ENCODE measurements at places on chromosomes 2 and 18. TPM values are rescaled to one million over a fixed set of nuclear protein-coding genes. Genes with fewer than 3 reads are reported as not detected.

The MFSD2B gene
- total RNA-seq = under 0.01 TPM

The LYPD6B gene
- total RNA-seq = not detected

The MAB21L4 gene
- total RNA-seq = not detected

The INO80B gene
- 6.5 TPM for total RNA-seq

The DYSF gene
- 145 TPM for total RNA-seq

The RPIA gene
- 16.5 TPM for total RNA-seq

The FAHD2B gene
- total RNA-seq = 5.3 TPM

The PTPRM gene
- total RNA-seq = 104 TPM

The VAPA gene
- total RNA-seq = 261 TPM

The WNT6 gene
- total RNA-seq = not detected

The UGT1A7 gene
- total RNA-seq = not detected

The LRATD1 gene
- total RNA-seq = 2.4 TPM

The GAREM2 gene
- total RNA-seq = 0.68 TPM

The VAMP8 gene
- total RNA-seq = 7.5 TPM

The ALK gene
- not detected for total RNA-seq

The MARCHF4 gene
- 1.5 TPM for total RNA-seq

The GULP1 gene
- 15.7 TPM for total RNA-seq

The SLC23A3 gene
- 1.3 TPM for total RNA-seq

The DUSP2 gene
- total RNA-seq = 0.98 TPM

The AQP4 gene
- total RNA-seq = not detected

The KCNIP3 gene
- total RNA-seq = 0.51 TPM

The ZSCAN30 gene
- 14.0 TPM for total RNA-seq

The APCDD1 gene
- total RNA-seq = 0.34 TPM

The C1QL2 gene
- total RNA-seq = not detected

The RBFA gene
- total RNA-seq = 17.2 TPM

The FLACC1 gene
- 0.84 TPM for total RNA-seq

The ALPP gene
- not detected for total RNA-seq

The EVX2 gene
- not detected for total RNA-seq

The NYAP2 gene
- not detected for total RNA-seq

The ERCC3 gene
- total RNA-seq = 49.2 TPM

The PLEK gene
- 0.17 TPM for total RNA-seq

The GALNT13 gene
- total RNA-seq = under 0.01 TPM

The M1AP gene
- total RNA-seq = not detected

The LYG2 gene
- total RNA-seq = not detected

The ZEB2 gene
- 8.4 TPM for total RNA-seq

The CDH7 gene
- total RNA-seq = not detected

The SPEG gene
- total RNA-seq = 1.7 TPM

The CREG2 gene
- total RNA-seq = 1.4 TPM

The COL3A1 gene
- total RNA-seq = 10.9 TPM

The TLX2 gene
- not detected for total RNA-seq

The SNX17 gene
- total RNA-seq = 158 TPM

The HAUS1 gene
- total RNA-seq = 102 TPM

The PID1 gene
- under 0.01 TPM for total RNA-seq

The CETN1 gene
- total RNA-seq = not detected

The SIX3 gene
- total RNA-seq = not detected

The NEU2 gene
- not detected for total RNA-seq

The SCG2 gene
- 0.05 TPM for total RNA-seq

The TRIM54 gene
- total RNA-seq = 0.74 TPM

The CLEC4F gene
- 0.34 TPM for total RNA-seq

The CDH2 gene
- total RNA-seq = 1.8 TPM

The ITGB6 gene
- 0.85 TPM for total RNA-seq

The MYO7B gene
- total RNA-seq = not detected

The SIX2 gene
- total RNA-seq = 0.09 TPM

The MREG gene
- total RNA-seq = 3.9 TPM

Measured in dermis blood vessel endothelial cell (primary cell).